ENCODE measurements at places on chromosomes 5 and 9.

DNA sequence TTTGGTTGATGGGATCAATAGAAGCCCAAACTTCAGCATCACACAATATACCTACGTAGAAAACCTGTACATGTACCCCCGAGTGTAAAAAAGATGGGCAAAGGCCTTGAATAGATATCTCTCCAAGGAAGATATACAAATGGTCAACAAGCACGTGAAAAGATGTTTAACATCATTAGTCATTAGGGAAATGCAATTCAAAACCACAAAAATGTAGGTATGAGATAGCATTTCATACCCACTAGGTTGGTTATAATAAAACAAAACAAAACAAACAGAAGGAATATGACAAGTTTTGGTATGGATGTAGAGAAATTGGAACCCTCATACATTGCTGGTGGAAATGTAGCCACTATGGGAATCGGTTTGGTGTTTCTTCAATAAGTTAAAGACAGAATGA, 33.1 kb upstream of the PPARGC1B start:
- DNase-seq: no peak

DNA sequence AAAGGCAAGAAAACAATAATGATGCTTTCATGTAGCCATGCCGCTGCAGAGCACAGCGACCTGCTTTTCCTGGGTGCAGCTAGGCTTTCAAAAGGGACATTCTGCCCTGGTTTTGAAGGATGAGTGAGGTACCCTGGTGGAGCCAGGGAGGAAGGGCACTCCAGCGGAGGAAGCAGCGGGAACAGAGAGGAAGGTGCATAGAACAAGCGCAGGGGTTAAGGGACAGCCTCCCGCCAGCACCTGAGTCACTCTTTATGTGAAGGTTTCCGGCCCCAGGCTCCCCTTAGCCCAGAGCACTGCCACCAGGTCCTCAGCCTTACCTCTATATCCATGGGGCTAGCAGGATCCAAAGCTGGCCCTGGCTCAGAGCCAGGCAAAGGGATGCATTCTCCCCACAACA, 221.1 kb downstream of the CDK5RAP2 start:
- no peak for DNase-seq

GRCh38 chr9:111099199-111100008, 61.1 kb upstream of the LPAR1 start:
- no peak for DNase-seq

- no peak for DNase-seq
Measured at GRCh38 chr5:8327016-8327415, 458.1 kb downstream of the MTRR start.

GRCh38 chr9:98538626-98539031, 170.1 kb downstream of the GABBR2 start:
- DNase-seq: no peak

DNA sequence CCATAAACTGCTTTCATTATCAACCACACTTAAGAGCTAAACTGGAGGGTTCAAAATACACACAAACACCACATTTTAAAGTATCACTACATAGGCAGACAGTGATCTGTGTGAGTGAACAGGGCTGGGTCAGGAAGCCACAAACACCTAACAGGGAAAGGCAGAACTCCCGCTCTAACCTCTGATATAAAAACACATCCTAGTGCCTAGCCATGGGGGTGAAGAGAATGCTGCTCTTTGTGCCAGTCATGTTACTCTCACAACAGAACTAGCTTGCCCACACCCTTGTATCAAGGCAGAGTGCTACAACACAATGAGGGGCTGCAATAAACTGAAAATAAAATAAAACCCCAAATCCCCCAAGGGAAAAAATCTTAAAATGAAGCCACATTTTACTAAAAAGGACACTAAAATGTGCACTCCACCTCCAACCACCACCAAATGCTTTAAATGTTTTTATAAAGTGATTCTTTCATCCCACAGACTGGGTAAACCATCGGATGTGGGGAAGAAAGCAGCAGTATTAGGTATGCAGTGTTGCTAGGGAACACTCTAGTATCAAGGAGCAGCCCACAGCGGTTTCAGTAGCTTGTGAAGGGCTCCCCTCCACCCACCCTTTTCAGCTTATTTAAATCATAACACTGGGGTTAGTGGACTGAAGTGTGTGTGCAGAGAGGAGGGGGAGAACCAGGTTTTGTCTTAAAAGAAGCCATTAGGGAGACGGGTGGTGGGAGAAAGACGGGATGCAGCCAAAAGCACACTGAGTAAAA, 64.5 kb downstream of the TMEM161B start:
- no peak for DNase-seq

- DNase-seq: no peak
Measured at GRCh38 chr5:146107901-146108300, 2.5 kb upstream of the PLAC8L1 start.

DNA sequence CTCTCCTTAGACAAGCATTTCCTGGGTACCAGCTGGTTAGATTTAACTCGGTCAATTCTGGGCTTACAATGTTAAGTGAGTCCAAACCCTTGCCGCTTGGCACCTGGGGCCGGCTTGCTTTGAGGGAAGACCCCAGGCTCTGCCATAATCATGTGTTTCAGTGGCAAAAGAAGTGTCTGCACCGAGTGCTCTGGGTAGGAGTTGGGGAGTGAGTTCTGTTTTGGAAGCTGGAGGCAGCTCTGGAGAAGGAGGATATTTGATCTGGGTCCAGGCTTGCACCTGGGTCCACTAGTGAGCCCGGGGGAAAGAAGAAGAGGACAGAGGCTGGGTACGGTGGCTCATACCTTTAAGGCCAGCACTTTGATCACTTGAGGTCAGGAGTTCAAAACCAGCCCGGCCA, 8.4 kb upstream of the OLFM1 start:
- no peak for DNase-seq

DNA sequence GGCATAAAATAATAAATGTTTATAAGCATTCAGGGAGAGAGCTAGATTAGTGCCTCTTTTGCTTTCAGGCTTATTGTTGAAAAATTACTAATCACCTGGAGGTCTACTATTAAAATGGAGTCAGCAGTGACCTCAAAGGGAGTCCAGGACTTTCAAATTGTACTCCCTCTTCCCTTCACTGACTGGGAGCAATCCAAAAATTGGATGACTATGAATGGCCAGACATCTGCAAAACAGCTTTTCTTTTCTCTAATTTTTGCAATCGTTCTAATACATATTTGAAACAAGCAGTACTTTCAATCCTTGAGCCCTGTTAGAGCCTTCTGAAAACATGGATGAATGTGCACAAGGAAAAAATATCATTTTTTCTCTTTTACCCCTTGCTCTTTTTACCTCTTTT, 461.8 kb downstream of the TMEM232 start:
- DNase-seq: peak; percentile 5

- DNase-seq: no peak
Measured at GRCh38 chr9:72400866-72401265, 35.9 kb upstream of the ZFAND5 start.

DNA sequence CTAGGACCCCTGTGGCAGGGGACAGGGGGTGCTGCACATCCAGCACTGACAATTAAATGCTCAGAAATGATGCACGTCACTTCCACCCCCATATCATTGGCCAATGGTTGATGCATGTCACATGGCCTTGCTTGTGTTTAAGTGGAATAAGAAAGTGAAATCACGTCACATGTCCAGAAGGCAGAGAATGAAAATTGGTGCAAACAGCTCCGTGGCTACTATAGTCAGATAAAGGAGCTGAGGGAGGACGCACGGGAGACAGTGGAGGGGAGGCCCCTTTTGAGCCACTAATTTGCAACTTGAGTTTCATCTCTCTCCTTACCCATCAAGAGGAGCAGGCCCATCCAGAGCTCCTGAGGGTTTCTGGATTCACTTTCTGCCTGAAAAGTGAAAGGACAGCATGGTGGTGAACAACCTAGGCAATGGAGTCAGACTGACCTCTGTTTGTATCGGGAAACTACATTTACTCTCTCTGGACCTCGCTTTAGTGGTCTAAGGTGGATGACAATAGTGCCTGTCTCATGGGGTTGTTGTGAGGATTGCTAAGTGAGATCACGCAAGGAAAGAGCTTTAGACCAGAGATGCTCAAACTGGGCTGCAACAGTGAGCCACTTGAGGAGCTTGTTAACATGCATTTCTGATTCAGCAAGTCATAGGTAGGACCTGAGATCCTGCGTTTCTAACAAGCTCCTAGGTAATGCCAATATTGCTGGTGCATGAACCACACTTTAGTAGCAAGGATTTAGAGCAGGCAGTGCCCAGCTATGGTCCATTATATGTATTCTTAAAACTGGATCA, 133.9 kb upstream of the ADRA1B start:
- no peak for DNase-seq

DNA sequence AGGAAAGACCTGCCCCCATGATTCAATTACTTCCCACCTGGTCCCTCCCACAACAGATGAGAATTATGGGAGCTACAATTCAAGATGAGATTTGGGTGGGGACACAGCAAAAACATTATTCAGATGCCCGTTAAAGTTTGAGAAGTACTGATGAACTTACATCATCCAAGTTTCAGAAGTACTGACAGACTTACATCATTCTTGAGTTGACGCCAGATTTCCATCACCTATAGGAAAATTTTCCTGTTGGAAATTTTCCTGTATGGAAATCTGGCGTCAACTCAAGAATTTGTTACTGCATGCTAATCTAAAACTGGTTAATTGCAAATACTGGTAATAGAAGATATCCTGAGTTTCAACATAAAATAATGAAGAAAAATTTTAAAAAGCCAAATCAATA, 975.9 kb downstream of the MAT2B start:
- no peak for DNase-seq

- DNase-seq: no peak
Measured at GRCh38 chr5:90930062-90930461, 371.5 kb downstream of the ADGRV1 start.

DNA sequence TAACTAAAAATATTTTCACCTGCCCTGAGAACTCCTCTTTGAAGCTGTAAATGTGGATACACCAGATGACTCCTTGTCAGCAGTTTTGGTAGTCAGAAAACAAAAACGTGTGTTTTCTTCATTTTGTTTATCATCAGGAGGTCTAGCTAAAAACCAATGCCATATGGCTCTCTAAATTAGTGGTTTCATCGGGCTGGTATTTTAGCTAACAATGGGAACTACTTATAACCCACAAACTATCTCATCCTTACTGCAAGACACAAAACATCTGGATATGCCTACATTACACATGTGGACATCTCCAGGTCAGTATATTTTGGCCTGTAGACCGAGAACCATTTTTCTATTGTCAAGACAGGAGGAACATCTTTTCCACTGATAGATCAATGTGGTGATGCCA, 56.2 kb downstream of the GAS1 start:
- DNase-seq: peak; percentile 33

DNA sequence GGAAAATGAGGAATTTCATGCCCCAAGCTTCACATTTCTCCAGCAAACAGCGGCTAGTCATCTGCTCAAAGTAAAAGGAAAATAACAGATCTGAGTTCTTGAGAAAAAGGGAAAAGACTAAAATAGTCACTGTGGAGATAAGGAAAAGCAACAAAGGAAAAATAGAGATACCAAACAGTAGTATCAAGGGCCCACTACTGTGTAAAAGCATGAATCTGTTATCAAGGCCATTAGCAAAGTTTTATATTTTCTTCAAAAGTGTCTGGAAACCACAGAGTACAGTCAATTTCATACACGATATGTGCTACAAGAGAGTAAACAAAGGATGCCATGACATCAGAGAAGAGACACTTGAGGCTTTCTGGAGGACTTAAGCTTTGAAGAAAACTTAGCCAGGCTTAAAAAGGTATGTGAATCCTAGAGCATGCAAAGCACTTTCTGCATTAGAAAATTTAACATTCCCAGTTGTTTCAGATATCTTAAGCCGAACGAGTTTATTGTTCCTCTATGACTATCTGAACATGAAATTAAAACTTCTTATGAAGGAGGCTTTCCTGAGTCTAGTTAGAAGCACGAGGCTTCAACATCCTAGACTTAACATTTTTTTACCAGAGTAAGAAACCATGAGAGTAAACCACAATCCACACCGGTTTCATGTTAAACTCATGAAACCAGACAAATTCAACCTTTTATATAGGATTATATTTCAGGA, 1.2 kb downstream of the TTC33 start:
- DNase-seq: peak; percentile 53

GRCh38 chr9:125604196-125604595, 102.8 kb downstream of the MAPKAP1 start:
- DNase-seq: no peak

GRCh38 chr5:72834924-72835323, 18.5 kb downstream of the TNPO1 start:
- DNase-seq: no peak

DNA sequence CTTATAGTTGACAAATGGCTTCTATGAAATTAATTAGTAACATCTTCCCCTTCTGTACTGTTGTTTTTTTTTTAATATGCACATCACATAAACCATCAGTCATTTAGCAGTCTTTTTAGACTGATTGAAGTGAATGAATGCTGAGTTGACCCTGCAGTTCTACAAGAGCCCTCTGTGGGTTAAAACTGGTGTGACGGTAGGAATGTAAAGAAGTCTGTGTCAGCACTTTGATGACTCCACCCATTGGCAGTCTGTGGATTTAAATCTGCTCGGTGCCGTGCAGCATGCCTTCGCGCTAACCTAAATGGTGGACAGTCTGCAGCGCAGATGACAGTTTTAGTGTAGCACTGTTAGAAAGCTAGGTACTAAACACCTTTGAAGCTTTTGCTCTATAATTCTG, 3.1 kb downstream of the GTF3C4 start:
- DNase-seq: peak; percentile 60

- DNase-seq: no peak
Measured at GRCh38 chr5:22258139-22258538, 595.0 kb downstream of the CDH12 start.

DNA sequence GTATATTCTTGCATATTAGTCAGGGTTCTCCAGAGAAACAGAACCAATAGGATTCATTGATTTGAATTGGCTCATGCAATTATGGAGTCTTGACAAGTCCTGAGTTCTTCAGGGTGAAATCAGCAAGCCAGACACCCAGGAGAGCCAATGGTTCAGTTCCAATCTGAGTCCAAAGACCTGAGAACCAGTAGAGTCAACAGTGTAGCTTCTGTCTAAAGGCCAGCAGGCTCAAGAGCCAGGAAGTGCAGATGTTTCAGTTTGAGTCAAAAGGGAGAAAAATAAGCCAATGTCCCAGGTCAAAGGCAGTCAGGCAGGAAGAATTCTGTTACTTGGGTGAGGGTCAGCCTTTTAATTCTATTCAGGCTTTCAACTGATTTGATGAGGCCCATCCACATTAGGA, 37.8 kb upstream of the ANKRD34B start:
- DNase-seq: no peak

DNA sequence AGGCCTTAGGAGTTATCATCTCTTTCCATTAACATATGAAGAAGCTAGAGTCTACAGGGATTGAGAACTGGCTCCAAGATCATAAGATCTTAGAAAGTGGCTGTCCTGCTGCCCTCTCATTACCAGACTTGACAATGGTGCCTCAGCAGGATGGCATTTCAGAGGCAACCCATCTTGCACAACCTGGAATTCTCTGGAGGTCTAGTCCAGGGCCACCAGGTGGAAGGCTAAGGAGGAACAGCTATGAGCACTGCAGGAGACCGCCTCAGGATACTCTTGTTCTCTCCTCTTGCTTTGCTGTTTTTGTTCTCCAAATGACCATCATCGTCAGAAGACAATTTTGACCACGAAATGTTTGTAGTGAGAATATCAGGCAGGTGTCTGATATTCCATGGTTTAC, 322.6 kb downstream of the FBXL17 start:
- no peak for DNase-seq

All from skin of body (tissue), 3 donors.